Activated naive CD4-positive, alpha-beta T cell treated with anti-CD3 and anti-CD28 coated beads for 36 hours (primary cell): ENCODE measurements at places on chromosomes 7 and 10. TPM values are rescaled to one million over a fixed set of nuclear protein-coding genes. Genes with fewer than 3 reads are reported as not detected.
A peak's percentile ranks its signal among the peaks of the same experiment; 100 is the strongest.

MMP21 gene
- not detected for total RNA-seq

ZNF33B gene
- total RNA-seq = 14.8 TPM

PPP2R2D gene
- 34.7 TPM for total RNA-seq

RAB19 gene
- total RNA-seq = 4.6 TPM

SPDYE5 gene
- not detected for total RNA-seq

LRRD1 gene
- total RNA-seq = not detected

ASB10 gene
- not detected for total RNA-seq

DNA sequence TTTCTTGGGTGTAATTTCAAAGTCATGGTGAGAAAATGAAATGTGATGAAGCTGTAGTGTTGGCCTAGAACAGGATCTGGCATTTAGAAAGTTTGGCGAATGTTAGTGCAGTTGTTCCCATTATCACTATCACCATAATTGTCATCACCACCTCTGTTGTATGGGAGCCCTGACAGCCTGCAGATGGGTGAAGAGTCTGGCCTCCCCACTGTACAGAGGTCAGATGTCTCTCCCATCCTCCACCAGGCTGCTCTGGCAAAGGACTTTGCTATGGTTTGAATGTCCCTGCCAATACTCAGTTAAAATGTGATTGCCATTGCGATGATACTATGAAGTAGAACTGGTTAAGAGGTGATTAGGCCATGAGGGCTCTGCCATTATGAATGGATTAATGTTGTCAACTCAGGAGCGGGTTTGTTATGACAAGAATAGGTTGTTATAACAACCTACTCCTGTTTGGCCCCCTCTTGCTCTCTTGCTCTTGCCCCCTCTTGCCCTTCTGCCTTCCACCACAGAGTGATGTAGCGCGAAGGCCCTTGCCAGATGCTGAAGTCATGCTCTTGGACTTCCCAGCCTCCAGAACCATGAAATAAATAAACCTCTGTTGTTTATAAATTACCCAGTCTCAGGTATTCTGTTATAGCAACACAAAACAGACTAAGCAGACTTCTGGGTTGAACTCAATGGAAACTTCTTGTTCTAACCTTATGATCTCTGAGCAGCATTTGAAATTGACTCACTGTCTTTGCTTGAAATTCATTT lies 90.0 kb downstream of the GRK5 start:
- DNase-seq = no peak
- peaks cover 52% of the 10 kb centered on the region for H3K4me1 ChIP-seq
- no peaks in the 10 kb centered on the region for H3K27me3 ChIP-seq

- peak; percentile 47 for DNase-seq
- H3K36me3 ChIP-seq = no peaks in the 10 kb centered on the region
- H3K27me3 ChIP-seq = no peaks in the 10 kb centered on the region
- peak overlapping the region; percentile 52 for H3K27ac ChIP-seq
- H3K4me1 ChIP-seq = no peaks in the 10 kb centered on the region
Measured at GRCh38 chr7:134831862-134832261, 52.4 kb downstream of the CALD1 start.

DNA sequence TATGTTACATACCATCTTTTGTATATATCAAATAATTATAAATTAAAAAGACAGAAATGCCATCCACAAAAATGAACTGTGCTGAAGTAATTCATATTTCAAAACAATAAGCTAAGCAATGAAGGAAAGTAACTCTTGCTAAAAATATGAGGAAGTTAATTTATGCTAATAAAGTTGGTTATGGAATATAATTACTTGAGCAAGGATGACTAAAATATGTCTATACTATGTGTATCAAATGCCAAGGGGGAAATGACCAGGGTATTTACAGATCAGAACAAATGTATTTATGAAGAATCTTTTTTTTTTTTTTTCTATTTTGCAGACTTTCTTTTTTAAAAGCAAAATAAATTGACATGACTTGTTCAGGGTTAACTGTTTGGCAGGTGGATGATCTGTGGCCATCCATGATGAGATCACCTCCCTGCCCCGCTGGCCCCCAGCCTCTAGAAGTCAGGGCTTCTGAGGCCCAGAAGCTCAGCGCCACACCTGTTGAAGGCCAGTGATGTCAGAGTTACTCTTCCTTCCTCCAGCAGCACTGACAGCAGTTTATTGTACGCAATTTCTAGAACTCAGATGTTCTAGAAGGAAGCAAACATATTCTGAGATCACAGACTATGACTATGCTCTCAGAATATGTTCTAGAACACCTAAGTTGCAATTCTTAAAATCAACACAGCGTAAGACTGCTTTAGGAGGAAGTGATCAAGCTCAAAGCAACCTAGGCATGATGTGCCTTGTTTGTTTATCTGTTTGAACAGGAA lies 196.1 kb upstream of the KLF14 start:
- peaks cover 92% of the 10 kb centered on the region for H3K4me1 ChIP-seq
- H3K4me3 ChIP-seq = no peak overlapping the region
- H3K27me3 ChIP-seq = no peaks in the 10 kb centered on the region
- peak; percentile 42 for DNase-seq
- peaks cover 73% of the 10 kb centered on the region for H3K36me3 ChIP-seq

DNA sequence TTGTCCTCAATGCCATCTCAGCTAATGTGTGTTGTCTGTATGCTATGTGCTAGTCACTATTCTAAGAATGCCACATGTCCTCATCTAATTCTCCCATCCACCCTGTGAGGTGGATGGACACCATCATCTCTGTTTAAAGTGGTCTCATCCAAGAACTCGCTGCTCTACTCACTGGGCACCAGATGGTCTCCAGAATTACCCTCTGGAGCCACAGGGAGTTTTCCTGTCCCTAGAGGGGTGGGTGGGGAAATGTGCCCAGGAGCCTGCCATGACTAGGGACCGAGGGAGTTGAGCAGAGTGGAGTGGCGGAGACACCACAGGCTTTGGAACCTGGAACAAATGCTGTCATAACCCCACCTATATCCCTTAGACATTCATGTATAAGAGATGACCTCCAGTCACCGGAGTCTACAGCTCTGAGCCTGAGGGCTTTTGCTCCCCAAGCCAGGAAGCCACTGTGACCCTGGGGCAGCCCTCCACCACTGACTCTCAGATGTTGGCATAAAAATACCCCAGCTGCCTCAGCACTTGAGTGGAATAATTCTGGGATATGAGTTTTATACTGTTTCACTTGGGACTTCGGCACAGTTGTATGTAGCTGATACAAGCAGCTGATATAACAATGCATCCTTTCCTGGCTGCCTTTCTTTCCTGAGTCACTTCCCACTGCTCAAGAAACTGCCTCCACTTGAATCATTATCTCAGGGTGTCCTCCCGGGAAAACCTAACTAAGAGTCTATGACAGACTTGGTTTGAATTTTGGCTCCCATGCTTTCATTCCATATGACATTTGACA lies 61.5 kb upstream of the RAPGEF5 start:
- H3K4me3 ChIP-seq = no peak overlapping the region
- no peak overlapping the region for H3K27ac ChIP-seq
- no peak for DNase-seq
- H3K4me1 ChIP-seq = no peaks in the 10 kb centered on the region
- no peaks in the 10 kb centered on the region for H3K27me3 ChIP-seq
- no peaks in the 10 kb centered on the region for H3K36me3 ChIP-seq

DNA sequence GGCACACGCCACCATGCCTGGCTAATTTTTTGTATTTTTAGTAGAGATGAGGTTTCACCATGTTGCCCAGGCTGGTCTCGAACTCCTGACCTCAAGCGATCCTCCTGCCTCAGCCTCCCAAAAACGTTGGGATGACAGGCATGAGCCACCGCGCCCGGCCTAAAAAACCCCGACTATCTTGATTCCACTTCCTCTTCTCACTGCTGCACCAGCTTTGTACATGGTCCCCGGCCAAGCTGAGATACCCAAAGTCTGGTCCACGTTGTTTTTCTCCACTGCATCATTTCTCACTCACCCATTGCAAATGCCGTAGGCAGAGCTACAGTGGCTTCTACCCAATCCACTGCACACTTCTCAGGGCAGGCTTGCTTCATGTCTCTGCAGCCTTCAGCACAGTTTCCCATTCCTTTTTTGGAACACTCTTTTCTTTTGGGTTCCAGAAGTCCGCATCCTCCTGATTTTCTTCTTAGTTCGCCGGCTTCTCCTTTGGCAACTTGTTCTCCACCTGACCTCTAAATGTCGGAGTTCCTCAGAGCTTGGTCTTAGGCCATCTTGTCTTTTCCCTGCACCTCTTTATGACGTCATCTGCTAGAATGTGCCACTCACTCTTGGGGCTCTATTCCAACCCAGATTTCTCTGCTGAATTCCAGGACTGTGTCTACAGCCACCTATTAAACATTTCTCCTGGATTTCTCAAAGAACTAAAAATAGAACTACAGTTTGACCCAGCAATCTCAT lies 6.0 kb upstream of the GNB2 start:
- no peak overlapping the region for H3K4me3 ChIP-seq
- no peaks in the 10 kb centered on the region for H3K36me3 ChIP-seq
- H3K4me1 ChIP-seq = peaks cover under 1% of the 10 kb centered on the region

GRCh38 chr10:61592581-61592980 lies 70.1 kb upstream of the CABCOCO1 start:
- H3K4me1 ChIP-seq = no peaks in the 10 kb centered on the region
- peaks cover 6% of the 10 kb centered on the region for H3K27me3 ChIP-seq
- H3K27ac ChIP-seq = no peak overlapping the region
- no peaks in the 10 kb centered on the region for H3K36me3 ChIP-seq
- H3K4me3 ChIP-seq = no peak overlapping the region
- no peak for DNase-seq

DNA sequence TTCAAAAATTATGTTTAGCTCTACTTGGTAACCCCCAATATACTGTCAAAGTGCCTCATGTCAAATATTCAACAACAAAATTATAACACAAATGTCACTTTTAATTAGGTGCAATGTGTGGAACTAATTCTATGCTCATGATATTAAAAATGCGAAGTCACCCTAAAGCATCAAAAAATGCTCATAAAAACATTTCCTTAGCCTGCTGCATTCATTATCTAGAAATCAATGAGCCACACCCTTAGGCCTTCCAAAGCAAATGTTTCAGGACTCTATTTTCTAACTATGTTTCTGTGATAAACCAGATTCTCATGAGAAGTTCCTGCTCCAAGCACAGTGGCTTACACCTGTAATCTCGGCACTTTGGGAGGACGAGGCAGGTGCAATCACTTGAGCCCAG lies 75.0 kb upstream of the ANK3 start:
- no peak overlapping the region for H3K27ac ChIP-seq
- H3K36me3 ChIP-seq = peaks cover 2% of the 10 kb centered on the region
- H3K4me3 ChIP-seq = no peak overlapping the region
- DNase-seq = no peak
- no peaks in the 10 kb centered on the region for H3K27me3 ChIP-seq

DNA sequence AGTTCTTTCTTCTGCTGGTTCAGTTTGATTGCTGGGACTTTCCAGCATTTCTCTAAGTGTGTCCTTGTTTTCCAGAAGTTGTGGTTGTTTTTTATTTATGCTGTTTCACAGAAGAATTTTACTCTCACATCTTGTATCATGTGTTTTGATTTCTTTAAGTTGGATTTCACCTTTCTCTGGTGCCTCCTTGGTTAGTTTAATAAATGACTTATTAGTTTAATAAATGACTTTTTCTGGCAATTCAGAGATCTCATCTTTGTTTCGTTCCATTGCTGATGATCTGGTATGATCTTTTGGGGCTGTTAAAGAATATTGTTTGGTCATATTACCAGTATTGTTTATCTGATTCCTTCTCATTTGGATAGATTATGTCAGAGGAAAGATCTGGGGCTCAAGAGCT lies 59.8 kb upstream of the CYP2C9 start:
- no peaks in the 10 kb centered on the region for H3K27me3 ChIP-seq
- no peaks in the 10 kb centered on the region for H3K4me1 ChIP-seq
- H3K4me3 ChIP-seq = no peak overlapping the region
- H3K27ac ChIP-seq = no peak overlapping the region

DNA sequence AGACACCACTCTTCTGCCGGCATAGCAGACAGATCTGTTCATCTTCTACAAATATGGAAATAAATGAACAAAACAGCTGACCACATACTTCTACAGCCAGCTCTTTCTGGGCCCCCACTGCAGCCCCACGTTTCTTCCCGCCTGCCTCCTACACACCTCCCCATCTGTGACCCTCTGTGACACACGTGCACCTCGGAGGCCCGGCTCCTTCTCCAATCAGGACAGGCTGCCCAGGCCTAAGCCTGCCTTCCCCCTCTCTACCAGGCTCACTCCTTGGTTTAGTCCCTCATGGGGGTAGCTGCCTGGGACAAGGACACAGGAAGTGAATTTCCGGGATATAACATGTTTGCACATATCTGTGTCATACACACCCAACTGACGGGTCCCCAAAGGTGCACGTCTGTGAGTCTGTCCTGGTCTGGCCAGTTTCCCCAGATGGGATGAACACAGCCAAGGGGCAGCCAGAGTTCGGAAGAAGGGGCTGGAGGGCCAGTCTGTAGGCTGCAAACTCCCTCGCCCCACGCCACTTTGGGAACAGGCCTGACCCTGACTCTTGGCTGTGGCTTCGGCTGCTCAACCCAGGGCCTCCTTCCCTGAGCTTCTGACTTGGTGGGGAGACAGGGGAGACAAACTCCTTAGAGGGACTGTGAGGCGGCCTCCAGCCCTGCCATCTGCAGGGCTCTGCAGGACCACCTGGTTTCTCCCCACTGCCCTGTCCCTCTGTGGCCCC lies 30.3 kb downstream of the PITRM1 start:
- H3K4me3 ChIP-seq = no peak overlapping the region

DNA sequence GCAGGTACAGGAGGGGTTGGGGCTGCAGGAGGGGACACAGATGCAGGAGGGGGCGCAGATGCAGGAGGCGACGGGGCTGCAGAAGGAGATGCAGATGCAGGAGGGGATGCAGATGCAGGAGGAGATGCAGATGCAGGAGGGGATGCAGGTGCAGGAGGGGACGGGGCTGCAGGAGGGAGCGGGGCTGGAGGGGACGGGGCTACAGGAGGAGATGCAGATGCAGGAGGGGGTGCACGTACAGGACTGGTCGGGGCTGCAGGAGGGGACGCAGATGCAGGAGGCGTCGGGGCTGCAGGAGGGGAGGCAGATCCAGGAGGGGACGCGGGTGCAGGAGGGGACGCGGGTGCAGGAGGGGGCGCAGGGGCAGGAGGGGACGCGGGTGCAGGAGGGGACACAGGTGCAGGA lies 66.5 kb downstream of the VWA2 start:
- H3K27me3 ChIP-seq = no peaks in the 10 kb centered on the region
- no peak for DNase-seq
- H3K4me1 ChIP-seq = peaks cover 3% of the 10 kb centered on the region
- no peak overlapping the region for H3K4me3 ChIP-seq
- H3K27ac ChIP-seq = no peak overlapping the region

- no peak overlapping the region for H3K27ac ChIP-seq
- peaks cover 7% of the 10 kb centered on the region for H3K27me3 ChIP-seq
- no peak for DNase-seq
- no peak overlapping the region for H3K4me3 ChIP-seq
- peaks cover 6% of the 10 kb centered on the region for H3K4me1 ChIP-seq
Measured at GRCh38 chr10:114386452-114386851, 17.9 kb downstream of the AFAP1L2 start.

DNA sequence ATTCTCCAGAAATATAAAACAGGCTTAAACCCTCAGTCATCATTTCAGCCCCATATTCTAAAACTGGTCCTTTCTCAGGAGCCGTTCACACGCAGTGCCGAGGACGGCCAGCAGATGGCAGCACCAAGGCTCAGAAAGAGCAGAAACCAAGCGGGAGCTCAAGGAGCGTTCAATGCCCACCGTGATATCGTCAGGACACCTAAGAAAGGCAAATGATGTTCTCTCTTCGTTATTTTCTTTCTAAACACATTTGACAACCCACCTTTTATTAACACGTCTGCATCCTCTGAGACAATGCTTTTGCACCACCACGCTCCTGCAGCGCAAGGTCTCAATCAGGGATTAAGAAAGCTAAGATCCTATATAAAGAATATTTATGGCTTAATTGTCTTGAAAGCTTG lies 45.7 kb upstream of the RBM33 start:
- DNase-seq = peak; percentile 90
- H3K27me3 ChIP-seq = peaks cover 32% of the 10 kb centered on the region
- no peaks in the 10 kb centered on the region for H3K36me3 ChIP-seq

GRCh38 chr10:75858339-75858738 lies 426.9 kb downstream of the LRMDA start:
- H3K36me3 ChIP-seq = no peaks in the 10 kb centered on the region
- no peaks in the 10 kb centered on the region for H3K27me3 ChIP-seq
- DNase-seq = no peak
- H3K4me3 ChIP-seq = no peak overlapping the region
